ENCODE measurements at places on chromosomes 7 and 10.

DNA sequence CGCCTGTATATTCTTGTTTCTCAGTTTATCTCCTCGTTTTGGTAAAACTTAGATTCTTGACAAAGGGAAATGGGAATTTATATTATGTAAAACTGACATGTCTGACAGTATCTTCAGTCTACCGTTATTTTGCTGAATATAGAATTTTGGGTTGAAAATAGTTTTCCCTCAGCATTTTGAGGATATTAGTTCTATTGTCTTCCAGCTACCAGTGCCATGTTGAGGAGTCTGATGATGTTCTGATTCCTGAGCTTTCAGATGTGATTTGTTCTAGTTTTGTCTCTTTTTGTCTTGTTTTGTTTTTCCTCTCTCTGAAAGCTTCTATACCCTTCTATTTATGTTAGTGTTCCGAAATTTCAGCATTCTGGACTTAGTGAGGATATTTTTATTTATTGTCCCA is 8.0 kb upstream of the PRKAR2B start:
- DNase-seq = no peak

DNA sequence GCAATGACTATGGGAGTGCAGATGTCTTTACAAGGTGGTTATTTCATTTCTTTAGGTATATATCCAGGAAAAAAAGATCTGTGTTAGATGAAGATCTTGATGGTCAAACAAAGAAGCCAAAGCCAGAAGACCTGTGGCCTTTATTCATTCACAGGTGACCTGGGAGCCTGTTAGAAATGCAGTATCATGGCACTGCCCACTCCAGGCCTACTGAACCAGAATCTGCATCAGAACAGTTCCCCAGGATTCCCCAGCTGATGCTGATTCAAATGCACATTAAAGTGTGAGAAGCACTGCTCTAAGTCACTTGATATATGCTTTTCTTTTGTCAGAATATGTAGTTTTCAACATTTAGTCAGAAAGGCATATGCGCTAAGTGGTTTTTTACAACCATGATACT is 251.1 kb downstream of the IPMK start:
- DNase-seq = no peak

DNA sequence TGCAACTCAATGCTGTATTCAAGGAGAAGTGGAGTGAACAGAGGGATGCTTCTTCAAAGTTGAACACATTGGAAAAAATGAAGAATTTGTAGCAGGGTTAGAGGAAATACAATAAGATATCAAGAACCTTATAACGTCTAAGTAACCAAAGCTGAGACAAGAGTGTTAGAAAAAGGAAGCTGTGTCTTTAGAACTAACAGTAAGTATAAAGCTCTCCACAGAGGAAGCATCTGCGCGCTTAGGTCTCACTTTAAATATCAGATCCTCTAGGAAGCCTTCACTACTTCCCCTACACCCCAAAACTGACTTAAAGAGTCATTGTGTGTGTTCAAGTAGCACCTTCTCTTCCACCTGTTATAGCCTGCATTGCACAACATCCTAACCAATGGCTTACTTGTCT is 43.0 kb downstream of the CH25H start:
- no peak for DNase-seq

- no peak for DNase-seq
Observed at GRCh38 chr7:22827563-22827962, 4.9 kb upstream of the TOMM7 start.

DNA sequence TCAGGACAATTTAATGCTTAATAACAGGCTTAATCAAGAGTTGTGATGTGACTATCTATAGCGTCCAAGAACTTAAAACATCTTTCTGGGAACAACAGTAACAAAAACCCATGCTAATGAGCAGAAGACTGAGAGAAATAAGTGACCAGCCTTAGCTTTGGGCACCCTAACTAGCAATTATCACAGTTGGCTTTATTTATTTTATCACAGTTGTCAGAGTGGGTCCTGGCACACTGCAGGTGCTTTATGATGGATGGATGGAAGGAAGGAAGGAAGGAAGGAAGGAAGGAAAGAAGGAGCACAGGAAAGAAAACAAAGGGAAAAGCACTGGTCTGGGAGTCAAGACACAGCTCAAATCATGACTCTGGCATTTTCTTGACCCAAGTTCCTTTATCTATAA is 181.1 kb downstream of the SKAP2 start:
- no peak for DNase-seq

Measured in stimulated activated CD8-positive, alpha-beta memory T cell treated with anti-CD3 and anti-CD28 coated beads, Interleukin-2, amount 100 ng/mL, for 1 hour (primary cell).